ENCODE measurements at places on chromosomes 16 and 17.

DNA sequence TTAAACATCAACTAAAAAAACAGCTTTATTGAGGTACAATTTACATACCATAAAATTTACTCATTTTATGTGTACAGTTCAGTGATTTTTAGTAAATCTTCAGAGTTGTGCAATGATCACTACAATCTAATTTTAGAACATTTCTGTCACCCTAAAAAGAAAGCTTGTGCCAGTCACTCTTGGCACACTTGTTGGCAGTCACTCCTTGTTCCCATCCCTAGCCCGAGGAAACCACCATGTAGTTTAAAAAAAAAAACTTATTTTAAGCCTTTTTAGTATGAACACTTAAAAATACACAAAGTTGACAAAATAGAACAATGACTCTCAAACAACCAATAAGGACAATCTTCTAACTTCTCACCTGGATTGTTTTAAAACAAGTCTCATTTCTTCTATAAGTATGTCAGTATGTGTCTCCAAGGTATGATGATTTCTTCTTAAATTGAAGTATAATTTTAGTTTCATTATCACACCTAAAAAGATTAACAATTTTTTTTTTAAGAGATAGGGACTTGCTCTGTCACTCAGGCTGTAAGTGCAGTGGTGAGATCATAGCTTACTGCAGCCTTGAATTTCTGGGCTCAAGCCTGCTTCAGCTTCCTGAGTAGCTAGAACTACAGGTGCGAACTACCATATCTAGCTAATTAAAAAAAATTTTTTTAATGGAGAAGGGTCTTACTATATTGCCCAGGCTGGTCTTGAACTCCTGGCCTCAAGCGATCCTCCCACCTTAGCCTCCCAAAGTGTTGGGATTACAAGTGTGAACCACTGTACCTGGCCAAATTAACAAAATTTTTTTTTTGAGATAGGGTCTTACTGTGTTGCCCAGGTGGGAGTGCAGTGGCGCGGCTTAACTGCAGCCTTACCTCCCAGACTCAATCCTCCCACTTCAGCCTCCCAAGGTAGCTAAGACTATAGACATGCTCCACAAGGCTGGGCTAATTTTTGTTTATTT lies 53.2 kb downstream of the PPM1E start:
- no peak for DNase-seq

GRCh38 chr17:539066-539465 lies 175.6 kb downstream of the VPS53 start:
- no peak for DNase-seq

GRCh38 chr17:7632492-7632894 lies 2.6 kb downstream of the SHBG start:
- no peak for DNase-seq

DNA sequence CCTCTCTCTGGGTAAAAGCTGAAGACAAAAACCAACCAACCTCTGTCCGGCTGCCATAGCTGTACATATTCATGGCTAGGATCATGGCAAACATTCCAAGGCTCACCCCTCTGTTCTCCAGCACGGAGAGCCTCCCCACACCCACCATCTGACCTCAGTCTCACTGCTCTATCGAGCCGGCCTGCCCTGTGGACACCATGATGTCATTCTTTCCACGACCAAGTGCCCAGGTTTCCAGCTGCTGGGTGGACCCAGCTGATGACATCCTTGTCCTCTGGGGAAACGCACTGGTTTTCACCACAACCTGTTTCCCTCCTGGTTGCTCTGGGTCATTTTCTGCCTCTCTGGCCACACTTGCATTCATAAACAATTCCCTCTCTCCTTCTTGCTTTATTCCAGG lies 67.7 kb downstream of the NDEL1 start:
- no peak for DNase-seq

DNA sequence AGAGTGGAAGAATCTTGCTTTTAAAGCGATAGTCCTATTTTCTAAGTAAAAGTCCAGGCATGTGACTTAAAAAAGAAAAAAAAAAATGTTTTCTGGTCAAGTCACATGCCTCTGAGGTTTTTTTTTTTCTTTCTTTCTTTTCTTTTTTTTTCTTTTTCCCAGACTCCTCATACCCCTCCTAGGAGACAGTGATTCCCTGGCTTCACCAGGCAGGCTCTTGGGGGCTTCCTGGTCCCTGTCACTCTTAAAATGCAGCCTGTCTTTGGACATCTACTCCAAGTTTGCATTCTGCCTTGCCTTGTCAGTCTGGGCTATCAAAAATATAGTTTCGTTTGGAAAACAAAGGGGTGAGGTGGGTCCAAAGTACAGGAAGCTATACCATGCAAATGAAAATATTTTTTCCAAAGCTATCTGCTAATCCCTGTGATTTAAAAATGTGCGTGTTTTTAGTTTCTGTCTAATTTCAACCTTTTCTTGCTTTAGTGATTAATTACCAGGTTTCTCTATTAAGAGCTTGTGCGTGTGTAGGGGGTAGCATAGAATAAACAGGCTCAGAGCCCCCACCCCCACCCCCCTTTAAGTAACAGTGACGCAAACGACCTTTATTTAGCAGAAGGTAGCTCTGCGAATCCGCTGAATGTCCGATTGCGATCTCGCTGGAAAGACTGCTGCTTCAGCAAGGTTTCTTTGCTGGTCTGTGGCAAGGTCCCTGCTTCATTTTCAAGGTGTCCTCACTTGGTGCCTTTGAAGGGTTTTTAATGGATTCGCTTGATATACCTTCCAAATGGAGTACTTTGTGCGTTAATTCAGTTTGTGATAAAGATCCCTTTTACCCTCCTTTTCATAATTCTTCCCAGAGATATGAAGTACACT lies 510.2 kb downstream of the WWOX start:
- DNase-seq = no peak

GRCh38 chr17:74307984-74308773 lies 17.8 kb upstream of the KIF19 start:
- DNase-seq = no peak

DNA sequence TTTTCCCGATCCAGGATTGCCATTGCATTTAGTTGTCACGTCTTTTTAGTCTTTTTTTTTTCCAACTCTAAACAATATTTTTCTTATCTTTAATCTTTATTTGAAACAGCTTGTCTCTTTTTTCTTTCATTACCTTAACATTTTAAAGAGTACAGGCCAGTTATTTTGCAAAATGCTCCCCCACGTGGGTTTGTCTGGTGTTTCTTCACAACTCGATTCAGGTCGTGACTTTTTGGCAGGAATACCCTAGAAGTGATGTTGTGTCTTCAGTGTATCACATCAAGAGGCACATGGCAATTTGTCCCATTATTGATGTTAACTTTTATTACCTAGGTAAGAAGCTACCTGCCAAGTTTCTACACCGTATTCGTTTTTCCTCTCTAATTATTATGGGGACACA lies 17.9 kb downstream of the CMC2 start:
- no peak for DNase-seq

GRCh38 chr17:41733348-41734138 lies 900 bp downstream of the HAP1 start:
- DNase-seq = no peak

DNA sequence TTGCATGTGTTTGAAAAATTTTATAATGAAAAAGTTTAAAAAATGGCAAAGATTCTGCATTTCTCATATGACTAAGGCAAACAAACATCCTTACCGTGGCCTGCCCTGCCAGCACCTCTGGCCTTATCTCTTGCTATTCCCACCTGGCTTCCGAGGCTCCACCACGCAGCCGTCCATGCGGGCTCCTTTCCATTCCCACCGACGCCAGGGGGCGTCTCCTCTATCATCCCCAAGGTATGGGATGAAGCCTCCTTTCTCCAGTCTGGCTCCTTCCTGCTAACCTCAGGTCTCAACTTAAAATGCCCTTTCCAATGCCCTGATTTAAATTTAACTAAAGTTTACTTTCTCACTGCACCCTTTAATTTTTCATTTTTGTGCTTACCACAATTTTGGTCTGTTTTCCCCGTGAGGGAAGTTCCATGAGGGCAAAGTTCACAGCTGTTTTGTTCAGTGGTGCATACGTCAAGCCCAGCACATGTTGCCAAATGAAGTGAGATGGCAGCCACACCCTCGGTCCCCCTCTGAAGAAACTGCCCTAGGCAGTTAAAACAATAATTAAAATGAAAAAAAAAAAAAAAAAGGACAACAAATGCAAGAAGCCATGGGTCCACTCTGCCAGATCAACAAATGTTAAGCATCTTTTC lies 13.3 kb upstream of the SDK2 start:
- no peak for DNase-seq
